ENCODE measurements at places on chromosomes 13 and 19.

- DNase-seq: peak; percentile 96
Observed at GRCh38 chr13:98216135-98216565, 39.1 kb upstream of the RNF113B start.

GRCh38 chr13:25752957-25753551 lies 298.8 kb downstream of the SHISA2 start:
- DNase-seq: peak; percentile 80

DNA sequence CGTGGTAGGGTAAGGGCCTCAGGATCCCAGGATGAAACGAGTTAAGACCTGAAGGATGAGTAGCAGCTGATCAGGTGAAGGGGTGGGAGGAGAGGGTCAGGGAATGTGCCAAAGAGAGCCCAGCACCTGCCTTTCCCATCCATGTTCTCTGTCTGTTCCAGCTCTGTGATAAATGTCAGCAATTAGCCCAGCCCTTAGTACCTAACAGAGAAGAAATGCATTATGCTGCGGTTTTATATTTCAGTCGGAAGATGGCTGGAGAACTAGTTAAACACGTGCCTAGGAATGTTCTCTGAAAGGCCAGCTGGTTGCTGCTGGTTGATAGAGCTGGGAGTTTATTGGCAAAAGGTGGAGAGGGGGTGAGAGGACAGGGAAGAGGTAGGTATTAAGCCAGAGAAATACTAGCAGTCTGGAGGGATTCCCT lies 268.2 kb downstream of the SHISA2 start:
- DNase-seq: no peak

DNA sequence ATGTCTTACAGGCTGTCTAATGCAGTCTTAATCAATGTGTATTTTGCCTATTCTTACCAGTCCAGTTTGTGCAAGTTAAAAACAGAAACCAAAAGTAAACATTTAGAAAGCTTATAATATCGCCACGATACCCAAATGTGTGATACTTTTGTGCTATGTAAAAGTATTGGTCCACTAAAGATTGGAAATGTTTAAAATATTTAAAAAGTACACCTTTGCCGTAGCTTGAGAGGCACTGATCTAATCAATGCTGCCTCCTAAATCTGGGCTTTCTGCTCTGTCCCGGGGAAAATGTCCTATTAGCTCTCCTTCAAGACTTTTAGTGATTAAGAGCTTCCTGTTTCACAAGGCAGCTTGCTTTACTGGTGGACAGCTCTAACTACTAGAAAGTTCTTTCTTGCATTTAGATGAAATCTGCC lies 64.7 kb downstream of the DNAJC15 start:
- DNase-seq: peak; percentile 54

- DNase-seq: no peak
Observed at GRCh38 chr13:27097691-27098090, 73.9 kb downstream of the USP12 start.

DNA sequence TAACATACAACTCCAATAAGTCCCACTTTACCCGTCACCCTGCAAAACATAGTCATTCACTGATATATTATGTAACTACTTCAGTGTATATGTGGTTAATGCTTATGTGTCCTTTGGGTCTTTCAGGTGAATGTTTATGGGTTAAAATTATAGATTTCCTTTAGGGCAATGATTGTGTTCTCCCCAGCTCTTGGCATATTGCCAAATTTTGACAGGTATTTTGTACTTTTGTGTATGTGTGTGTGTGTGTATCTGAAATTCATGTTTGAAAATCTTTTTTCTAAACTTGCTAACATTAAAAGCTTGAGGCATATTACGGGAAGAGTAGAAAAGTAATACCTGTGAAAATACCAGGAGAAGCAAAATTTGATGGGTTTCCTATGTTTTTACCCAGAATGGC lies 8.2 kb downstream of the CDK8 start:
- no peak for DNase-seq

DNA sequence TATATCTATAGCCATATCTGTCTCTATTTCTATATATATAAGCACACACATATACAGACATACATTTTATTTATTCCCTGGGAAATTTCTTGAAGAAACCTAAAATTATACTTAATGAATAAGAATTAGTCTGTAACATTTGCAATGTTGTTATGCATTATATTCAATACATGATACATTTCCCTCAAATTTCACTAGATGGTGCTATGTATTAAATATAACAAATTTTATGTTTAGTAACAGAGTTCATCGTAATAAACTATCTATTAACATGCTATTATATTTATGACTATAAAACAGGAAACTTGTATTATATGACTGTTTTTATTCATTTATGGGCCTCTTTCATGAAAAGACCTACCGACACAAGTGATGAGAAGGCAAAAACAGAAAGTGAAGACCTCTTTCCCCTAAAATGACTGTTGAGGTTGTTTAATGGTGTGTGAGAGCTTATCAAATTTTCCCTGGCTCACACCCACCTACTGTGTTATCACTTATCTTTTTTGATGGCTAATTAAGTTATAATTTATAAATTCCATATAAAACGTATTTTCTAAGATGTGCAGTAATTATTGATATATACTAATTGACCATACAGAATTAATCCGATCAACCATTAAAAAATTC lies 881.9 kb downstream of the SLITRK6 start:
- peak; percentile 18 for DNase-seq

DNA sequence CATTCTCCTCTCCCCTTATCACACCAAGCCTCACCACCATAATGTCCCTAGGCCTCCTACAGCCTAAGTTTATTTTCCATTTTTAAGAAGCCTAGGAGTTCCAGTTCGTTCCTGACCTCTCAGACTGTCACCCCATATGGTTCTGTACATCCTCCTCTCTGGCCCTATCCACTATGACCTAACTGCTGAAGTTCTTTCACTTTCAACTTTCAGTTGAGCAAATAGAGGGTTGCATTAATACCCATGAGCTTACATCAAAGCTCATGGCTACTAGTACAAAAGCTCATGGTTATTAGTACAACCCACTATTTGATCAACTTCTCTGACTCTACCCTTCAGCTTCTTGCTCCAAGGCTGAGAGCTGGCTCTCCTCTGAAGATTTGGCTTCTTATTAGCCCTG lies 72.9 kb downstream of the FGF14 start:
- no peak for DNase-seq

DNA sequence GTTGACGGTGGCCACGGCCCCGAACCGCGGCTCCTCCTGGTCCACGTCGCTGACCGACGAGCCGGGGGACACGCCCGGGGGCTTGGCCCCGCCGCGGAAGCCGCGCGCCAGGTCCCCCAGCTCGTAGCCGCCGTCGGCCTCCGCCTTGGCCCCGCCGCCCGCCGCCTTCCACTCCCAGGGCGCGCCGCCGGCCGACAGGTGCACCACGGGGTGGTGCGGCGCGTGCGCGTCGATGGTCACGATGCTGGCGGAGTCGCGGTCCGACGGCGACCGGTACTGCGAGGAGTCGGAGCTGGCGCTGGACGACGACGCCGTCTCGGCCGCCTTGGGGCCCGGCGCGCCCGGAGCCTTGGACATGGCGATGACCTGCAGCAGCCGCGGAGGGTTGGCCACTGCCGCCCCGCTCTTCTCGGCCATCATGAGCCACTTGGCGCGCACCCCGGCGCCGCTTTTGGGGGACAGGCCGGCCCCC lies 9.0 kb downstream of the PLPPR3 start:
- DNase-seq: no peak

- DNase-seq: no peak
Observed at GRCh38 chr13:45940061-45940460, 88.5 kb upstream of the SIAH3 start.

- DNase-seq: no peak
Observed at GRCh38 chr19:16044746-16045145, 31.5 kb upstream of the TPM4 start.

GRCh38 chr19:6263735-6264444 lies 15.9 kb downstream of the MLLT1 start:
- no peak for DNase-seq

GRCh38 chr19:7689165-7689564 lies 8.5 kb downstream of the TRAPPC5 start:
- no peak for DNase-seq

GRCh38 chr13:53045189-53045588 lies 16.6 kb downstream of the OLFM4 start:
- DNase-seq: no peak

- peak; percentile 96 for DNase-seq
Observed at GRCh38 chr19:35154525-35155406, at the start of gene FXYD5. FXYD5 (plus strand) TSS chr19:35154735; CDS start chr19:35155551, 816 bp downstream.

DNA sequence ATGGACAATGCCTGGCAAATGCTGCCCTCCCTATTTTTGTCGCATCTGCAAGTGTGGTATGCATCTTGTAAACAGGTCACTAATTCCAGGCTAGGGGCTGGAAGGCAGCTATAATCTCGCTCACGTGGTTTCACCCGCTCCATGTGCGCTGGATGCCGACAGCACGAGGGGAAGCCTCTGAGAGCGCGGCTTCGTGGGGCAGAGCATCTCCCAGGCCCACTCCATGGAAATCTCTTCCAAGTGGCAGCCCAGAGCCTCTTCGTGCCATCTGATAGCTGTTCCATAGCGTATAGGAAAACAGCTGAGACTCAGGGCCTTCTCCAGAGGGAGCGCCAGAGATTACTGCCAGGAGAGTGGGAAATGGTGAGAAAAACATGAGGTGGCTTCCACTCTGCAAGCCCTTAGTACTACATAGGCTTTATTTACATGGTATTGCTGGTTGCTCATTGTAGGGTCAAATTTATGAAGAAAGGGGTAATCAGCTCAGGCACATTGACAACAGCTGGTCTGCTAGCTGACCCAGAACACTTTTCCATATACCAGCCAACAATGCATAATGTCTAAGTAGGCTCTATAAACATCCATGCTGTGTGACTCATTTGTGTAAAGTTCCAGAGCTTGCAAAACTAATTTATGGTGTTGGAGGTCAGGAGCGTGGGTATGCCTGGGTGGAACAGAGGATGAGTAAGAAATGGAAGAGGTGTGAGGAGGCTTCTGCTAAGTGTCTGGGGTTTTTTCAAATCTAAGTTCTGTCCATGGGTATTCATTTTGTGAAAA lies 165.2 kb downstream of the SHISA2 start:
- DNase-seq: peak; percentile 42

DNA sequence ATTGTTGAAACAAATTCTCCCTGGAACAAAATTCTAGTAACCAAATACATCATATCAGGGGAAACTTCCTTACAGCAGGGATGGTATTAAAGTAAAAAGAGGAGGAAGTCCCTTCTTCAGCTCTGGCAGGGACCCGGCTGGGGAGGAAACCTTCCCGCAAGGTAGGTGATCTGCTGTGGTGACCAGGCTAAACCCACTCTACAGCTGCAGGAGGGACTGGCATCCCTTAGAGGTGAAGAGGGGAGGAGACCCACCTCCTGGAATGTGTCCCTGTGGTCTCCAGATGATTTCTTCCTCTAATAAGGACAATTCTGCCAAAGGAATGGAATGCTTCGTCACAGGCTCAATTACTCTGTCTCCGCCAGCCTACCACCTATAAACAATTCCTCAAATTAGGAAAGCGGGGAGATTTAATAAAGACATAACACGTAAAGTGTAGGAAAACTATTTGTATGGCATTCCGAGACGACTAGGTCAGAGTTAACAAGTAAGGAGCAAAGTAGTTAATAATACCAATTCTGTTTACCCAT lies 637 bp upstream of the PDS5B start:
- peak; percentile 1 for DNase-seq

DNA sequence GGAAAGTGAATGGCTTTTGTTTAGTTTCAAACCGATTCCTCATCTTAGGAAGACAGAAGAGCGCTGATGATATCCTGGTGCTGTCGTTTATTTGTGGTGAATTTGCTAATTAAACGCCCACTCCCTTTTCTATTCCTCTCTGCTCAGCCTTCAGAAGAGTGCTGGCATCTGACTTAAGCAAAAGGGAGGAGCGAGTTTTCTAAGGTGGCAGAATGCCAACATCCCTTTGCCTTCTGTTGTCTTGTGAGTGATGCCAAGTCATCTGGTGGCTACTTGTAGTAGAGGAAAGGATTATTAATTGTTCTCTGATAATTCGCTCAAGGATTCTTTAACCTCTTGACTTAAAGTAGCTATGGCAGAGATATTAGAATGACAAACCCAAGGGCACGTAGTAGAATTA lies 68.1 kb downstream of the ERCC5 start:
- DNase-seq: peak; percentile 33

DNA sequence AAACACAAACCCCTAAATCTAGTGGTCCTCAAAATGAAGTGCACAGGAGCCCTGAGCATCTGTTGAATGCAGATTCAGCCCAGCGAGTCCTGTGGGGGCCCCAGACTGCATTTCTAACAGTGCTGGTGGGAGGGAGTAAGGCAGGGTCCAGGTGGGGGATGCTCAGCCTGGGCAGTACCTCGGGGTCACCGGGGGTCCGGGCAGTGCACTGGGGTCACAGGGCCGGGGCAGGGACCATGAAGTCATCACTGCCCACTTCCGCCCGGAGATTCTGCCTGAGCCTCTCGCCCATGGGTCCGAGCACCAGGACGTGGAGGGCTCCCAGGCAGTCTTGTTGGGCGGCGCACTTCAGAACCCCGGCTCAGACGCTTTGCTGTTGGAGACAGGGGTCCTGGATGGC lies 838 bp upstream of the ATP4B start:
- DNase-seq: no peak

DNA sequence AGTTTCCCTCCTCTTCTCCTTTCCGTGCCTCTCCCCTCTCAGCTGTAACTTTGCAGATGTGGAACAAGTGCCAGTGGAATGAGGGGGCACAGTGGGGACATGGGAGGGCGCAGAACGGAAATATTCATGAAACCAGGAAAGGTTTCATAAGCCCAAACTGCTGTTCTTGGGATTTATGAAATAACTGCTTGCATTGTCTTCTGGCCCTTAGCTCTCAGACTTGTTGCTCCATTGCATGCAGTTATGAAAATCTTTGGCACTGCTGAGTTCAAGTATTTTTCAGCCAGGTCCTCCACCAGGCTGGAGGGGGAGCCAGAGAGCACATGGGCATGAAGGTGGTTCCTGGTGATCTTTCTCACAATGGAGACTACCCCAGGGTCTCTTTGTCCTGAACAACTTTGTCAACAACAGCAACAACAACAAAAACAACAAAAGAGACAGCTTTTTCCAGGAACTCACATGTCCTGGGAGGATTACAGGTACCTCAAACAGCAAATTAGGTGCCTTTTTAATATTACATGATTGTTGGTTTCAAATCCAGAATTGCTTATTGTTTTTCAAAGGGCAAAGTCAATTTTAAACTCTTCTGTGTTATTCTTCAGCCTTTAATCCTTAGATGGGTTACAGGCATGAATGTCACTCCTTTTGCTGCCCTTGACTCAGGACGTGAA lies 1.5 kb downstream of the RGCC start:
- peak; percentile 84 for DNase-seq

DNA sequence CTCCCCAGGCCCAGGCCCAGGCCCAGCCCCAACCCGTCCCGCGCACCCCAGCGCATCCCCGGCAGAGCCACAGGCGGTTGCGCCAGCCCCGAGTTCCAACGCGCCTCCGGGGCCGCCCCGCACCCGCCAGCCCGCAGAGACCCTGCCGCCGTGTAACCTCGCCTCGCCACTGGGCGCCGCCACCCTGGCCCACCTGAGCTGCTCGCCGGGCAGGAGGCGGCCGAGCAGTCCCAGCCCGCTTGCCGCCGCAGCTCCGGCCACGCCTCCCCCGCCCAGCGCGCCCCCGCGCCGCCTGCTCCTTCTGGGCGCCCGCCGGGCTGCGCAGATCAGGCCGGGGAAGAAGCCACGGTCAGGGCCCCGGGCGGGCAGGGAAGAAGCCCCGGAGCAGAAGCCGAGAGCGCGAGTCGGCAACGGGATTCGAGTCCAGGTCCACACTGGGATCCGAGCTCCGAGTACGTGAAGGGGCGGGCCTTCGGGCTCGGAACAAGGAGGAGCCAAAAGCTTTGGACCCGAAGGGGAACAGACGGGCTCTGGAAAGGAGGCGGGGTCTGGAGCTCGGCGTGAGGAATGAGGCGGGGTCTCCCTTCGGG lies at the start of gene MBOAT7:
Gene MBOAT7 (minus strand): TSS at position 436 of the 590 bp plus-strand sequence. CDS start 1,072 bp downstream, outside the sequence.
- no peak for DNase-seq

GRCh38 chr13:71797517-71797916 lies 69.5 kb downstream of the DACH1 start:
- no peak for DNase-seq

Data from GM23248 (cell line).